ENCODE measurements at places on chromosomes 2 and 18. TPM values are rescaled to one million over a fixed set of nuclear protein-coding genes. Genes with fewer than 3 reads are reported as not detected.

KRCC1 gene
- polyA plus RNA-seq: 49.5 TPM

C1QL2 gene
- not detected for polyA plus RNA-seq

MYO7B gene
- polyA plus RNA-seq: 29.5 TPM

DNA sequence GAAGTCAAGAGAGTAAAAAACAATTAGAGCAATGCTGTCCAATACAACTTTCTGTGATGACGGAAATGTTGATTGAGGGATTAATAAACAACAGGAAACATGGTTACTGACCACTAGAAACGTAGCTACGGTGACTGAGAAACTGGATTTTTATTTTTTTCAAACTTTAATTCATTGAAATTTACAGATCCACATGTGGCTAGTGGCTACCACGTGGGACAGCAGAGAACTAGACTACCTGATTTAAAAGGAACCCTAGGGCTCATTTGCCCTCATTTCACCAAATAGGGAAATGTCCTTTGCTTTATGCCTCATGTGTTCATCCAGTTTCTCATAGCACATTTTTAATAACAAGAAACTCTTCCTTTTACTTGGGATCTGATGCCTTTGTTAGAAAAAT, 413.0 kb downstream of the TGIF1 start:
- DNase-seq: no peak

- DNase-seq: no peak
These were observed 99.6 kb upstream of the CDH7 start for GRCh38 chr18:65651192-65651591.

- DNase-seq: no peak
These were observed 85.3 kb downstream of the CAPN13 start for GRCh38 chr2:30721668-30722647.

DNA sequence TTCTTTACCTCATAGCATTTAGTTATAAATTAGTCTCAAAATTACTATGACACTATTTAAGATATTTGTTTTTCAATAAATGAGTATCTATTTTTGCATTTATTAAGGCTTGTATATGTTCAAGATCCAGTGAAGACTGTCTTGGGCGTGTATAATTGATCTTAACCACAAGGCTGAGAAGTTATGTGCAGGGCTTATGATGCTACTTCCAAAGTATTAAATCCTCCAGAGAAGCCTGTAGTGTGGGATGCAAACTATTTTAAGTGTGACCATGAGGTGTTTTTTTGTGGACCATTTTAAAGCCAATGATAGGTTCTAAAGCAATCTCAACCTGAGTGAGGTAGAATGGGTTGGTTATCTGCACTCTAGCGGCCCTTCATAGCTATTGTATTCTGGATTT, 219.9 kb downstream of the ZNF407 start:
- no peak for DNase-seq

DNA sequence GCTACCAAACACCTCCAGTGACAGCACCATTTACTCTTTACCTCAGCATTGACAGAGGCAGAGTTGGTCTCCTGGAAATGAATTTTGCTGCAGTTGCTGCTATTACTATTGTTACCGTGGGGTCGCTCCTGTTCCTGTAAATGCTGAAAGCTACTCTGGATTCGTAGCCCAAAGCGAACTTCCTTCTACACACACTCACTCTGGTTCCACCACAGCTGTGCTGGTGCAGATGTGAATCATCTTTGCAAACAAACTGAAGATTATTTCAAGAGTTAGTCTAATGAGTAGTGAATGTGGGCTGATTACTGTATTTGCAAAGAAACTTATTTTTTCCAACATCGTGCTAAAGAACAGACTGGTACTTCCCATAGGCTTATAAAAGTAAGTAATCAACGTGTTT, 304.0 kb downstream of the LPIN1 start:
- no peak for DNase-seq

- no peak for DNase-seq
These were observed 59.9 kb downstream of the AGAP1 start for GRCh38 chr2:235553696-235554100.

- DNase-seq: no peak
These were observed 82.4 kb downstream of the SPTBN1 start for GRCh38 chr2:54538537-54538936.

Measured in renal pelvis (tissue), 12 donors.